ENCODE measurements at places on chromosomes 3 and 15.

- DNase-seq = no peak
These were observed 42.2 kb downstream of the KLF15 start for GRCh38 chr3:126314790-126315658.

GRCh38 chr3:18438586-18438985, 13.4 kb upstream of the SATB1 start:
- no peak for DNase-seq

DNA sequence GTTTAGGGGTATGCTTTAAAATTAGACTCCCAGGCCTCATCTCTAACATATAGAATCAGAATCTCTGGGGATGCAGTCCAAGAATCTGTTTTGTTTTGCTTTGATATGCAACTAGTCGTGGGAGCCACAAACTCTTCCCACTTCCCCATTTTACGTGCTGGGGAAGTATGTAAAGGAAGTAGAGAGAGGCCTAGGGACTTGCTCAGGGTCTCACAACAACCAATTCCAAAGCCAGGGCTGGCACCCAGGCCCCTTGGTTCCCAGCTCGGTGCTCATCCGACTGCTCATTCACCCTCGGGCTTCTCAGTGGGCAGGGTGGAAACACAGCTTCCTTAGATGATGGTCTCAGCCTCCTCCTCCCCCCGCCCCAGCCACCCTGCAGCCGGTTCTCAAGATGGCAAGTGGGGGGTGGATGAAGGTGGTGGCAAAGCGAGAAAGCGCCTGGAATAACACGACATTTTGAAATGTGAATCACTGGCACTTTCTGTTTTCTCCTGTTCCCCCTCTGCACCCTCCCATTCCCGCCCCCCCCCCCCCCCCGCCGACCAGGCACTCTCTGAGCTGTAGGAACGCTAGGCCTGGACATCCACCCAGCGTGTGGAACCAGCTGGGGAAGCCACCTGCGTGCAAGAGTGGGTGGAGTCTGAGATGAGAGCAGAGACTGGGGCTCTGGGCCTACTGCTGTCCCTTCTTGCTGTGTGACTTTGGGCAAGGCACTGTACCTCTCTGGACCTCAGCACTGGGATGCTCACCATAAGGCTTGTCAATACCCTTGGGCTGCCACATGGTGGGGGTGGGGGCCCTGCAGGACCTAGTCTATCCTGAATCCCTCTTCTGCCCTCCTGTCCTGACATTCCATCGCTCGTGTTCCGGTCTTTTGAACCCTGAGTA, 214.5 kb downstream of the RPLP1 start:
- DNase-seq = no peak

- DNase-seq = no peak
These were observed 7.7 kb upstream of the SYN2 start for GRCh38 chr3:11996480-11996879.

DNA sequence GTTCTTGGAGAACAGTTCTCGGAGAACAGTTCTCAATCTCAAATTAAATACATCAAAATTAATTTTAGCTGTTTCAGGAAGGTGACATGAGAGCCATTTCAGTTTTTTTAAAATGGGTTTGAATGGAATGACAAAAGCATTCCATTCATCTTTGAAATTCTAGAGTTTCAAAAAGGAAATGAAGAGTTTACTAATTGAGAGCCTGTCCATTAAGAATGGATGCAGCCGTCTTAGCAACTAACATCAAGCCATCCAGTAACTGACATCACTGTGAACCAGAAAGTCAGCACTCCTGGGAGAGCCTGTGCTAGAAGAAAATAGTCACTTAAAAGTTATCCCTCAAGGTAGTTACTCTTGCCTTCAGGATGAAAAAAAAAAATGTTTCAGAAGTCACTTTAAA, 47.0 kb upstream of the FSTL1 start:
- DNase-seq = no peak

- no peak for DNase-seq
These were observed 153.4 kb upstream of the PFN2 start for GRCh38 chr3:150124142-150124541.

GRCh38 chr3:83224101-83224868, 1462.8 kb upstream of the GBE1 start:
- DNase-seq = peak; percentile 21

- no peak for DNase-seq
These were observed 257.0 kb upstream of the RGMA start for GRCh38 chr15:93345981-93346380.

- DNase-seq = no peak
These were observed 27.4 kb downstream of the PHC3 start for GRCh38 chr3:170154084-170154483.

DNA sequence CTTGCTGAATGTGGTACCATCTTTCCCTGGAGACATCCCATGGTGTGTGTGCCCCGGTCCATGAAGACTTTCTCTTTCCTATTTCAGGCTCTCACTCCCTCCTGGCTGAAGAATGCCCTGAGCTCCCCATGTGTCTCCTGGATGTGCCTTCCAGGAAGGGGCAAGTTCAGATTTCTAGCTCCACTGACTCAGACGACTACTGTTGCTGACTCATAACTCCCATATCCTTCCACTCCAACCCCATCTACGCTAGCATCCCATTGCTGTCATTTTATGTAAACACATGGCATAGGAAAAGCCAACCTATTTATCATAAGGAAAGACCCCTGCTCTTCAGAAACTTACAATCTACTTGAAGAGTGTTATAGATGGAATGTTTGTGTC, 95.0 kb downstream of the ADCY5 start:
- peak; percentile 68 for DNase-seq

DNA sequence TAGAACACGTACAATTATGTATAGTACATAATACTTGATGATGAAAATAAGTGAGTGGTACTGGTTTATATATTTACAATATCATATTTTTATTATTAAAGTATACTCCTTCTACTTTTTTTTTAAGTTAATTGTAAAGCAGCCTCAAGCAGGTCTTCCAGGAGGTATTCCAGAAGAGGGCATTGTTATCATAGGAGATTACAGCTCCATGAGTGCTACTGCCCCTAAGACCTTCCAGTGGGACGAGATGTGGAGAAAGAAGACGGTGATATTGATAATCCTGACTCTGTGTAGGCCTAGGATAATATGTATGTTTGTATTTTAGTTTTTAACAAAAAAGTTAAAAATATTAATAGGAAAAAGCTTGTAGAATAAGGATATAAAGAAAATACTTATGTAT, 40.3 kb upstream of the SCN5A start:
- no peak for DNase-seq

DNA sequence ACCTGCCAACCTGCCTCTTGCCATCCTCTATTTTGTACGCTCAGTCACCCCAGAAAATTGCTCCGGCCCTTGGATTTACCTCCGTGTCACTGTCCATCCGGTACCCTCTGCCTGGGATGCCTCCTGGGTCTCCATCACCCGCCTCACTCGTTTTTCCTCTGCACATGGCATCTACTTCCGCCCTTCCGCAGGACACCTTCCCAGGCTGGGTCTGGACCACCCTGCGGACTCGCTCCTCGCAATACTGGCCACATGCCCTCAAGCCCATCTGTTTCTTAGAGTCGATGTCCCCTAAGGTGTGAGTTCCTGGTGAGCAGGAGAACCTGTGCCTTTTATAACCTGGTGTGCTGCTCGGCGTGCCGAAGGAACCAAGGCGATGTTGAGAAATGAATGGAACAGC, 58.5 kb downstream of the APBA2 start:
- no peak for DNase-seq

GRCh38 chr3:22886439-22887068, 316.6 kb upstream of the UBE2E2 start:
- DNase-seq = no peak

DNA sequence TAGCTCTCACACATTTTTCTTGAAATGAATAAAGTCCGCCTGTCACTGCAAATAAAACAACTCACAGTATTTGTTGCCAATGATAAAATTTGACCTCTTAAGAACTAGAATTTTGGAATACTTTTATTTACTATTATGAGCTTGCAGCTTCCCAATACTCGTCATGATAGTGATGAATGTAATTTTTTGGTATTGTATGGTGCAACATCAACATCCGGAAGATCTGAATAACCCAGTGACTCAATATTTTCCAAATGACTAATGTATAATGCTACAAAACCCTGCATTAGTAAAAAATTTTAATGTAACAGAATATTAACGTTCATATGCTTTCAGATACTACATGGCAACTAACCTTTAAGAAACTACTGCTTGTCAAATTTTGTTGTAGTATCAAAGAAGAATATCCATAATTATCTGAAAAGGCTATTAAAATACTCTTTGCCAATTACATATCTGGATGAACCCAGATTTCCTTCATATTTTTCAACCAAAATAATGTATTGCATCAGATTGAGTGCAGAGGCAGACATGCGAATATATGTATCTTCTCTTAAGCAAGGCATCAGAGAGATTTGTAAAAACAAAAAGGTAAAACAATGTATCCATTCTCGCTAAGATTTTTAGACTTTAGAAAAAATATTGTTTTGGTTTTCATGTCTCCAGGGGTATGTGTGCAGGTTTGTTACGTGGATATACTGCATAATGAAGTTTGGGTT, 95.3 kb downstream of the IGF2BP2 start:
- DNase-seq = peak; percentile 88

DNA sequence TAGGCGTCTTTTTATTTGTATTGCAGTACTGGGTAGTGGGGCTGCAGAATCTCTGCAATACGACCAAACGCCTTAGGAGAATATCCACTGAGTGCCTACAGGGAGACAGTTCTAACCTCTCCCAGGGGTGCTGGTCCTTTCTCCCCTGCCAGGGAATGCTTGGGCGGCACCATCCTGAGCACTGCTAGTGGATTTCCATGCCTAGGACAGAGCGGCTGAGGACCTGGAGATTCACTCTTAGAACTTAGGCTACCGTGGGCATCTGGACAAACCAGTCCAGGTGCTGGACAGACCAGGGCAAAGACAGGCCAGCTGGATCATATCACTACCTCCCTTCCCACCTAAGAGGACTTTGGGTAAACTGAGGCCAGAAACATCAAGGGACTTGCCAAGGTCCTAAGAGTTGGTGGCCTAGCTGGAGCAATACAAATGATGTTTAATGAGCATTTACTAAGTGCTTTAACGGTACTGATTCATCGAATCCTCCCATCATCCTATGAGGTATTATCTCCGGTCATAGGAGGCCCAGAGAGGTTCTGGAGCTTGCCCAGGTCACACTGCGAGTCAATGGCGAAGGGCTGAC, 902 bp downstream of the TMEM44 start:
- no peak for DNase-seq

DNA sequence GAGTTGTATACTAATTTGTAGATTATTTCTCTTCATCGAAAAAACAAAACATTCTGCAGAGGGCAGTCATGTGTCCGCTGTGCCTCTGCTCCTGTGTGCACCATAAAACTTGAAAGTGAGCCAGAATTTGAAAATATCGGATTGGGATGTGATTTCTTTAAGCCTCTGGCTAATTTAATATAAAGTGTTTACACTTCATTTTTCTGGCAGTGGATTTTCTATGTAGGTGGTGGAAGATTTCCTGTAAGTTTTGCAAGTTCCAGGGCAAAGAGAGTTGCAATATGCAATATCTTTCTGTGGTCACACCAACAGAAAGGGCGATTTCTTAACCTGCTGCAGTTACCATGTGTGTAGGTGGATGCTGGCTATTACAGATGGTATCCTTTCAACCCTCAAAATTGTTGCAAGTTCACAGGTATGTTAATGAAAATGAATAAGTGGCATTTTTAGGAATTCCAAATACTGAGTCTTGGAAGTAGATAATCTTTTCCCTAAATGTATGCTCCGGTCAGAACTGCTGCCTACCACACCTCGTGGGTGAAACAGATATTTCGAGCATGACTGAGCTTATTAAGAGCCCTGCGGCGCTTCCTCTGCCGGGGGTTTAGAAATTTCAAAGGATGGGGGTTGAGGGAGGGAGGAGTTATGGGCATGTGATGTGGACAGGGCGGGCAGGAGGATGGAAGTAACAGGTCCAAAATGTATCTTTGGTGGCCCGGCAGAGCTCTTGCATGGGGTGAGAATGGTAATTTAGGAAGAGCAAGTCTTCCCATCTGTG, 134.0 kb downstream of the PGPEP1L start:
- DNase-seq = peak; percentile 90

DNA sequence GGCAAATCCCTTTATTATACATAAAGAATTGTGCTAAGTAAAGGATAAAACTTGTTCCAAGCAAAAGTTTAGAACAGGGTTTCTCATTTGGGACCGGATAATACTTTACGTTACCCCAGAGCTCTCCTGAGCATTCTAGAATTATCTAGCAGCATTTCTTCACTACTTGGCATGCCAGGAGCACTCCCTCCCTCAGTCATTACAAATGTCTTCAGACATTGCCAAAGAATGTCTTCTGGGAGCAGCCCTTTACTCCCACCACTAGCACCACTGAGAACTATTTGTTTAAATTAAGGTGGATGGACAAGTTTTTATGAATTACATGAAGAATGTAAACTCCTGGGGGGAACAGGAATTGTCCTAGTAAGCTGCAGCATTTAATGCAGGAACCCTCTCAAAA, 516.4 kb downstream of the GBE1 start:
- DNase-seq = no peak

DNA sequence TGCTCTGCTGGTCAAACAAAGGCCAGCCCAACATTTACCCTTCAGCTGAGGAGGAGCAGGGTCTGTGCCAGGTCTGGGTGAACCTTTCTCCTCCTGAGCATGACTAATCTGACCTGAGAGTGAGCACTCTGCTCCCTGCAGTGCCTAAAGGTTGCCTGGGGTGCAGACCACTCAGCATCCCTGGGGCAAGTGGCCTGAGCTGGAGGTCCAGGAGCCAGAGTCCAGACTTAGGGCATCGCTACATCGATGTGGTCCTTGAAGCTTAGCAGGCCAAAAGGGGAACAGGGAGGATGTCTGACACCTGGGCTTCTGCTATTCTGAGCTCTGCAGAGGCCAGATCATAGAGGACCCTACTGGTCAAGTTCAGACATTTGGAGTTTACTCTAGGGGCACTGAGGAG, 119.1 kb downstream of the FAM43A start:
- no peak for DNase-seq

- DNase-seq = no peak
These were observed 108.5 kb downstream of the LRRC28 start for GRCh38 chr15:99359769-99360168.

DNA sequence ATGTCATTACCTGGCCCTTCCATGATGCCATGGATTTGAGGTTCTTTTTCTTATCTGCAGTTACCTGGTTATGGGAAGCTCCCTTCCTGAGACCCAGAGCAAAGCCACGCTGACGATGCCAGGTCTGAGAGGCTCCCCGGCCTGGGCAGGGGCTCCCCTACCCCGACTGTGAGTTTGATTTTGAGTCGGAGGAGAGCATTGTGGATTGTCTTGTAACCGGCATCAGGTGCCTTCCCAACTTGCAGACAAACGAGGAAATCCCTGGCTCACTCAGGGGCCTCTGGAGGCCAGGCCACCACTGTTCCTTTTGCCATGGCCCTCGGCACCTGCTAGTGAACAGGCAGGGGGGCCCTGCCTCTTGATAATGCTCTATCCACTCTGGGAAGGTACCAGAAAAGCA, 151.4 kb downstream of the ATP10A start:
- no peak for DNase-seq

DNA sequence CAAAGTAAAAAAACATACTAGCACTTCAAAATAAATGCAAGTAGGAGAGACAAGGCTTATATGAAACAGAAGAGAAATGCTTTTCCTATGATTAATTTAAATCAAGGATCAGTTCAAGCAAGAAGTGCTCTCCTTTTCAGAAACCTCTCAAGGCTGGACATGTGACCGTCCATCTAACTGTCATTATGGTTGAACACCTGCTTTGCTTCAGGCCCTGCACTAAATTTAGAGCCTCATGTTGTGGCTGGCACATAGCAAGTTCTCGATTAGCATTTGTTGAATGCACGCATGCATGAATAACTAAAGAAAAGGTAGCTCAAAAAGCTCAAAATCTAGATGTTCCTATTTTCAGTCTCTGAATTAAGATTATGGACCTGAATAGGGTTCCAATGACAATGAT, 82.0 kb downstream of the SV2B start:
- no peak for DNase-seq

GRCh38 chr3:139443186-139443585, 33.1 kb downstream of the RBP2 start:
- no peak for DNase-seq

Measured in epithelial cell of esophagus (primary cell).